ENCODE measurements at places on chromosomes 12 and 14. TPM values are rescaled to one million over a fixed set of nuclear protein-coding genes. Genes with fewer than 3 reads are reported as not detected.

DNA sequence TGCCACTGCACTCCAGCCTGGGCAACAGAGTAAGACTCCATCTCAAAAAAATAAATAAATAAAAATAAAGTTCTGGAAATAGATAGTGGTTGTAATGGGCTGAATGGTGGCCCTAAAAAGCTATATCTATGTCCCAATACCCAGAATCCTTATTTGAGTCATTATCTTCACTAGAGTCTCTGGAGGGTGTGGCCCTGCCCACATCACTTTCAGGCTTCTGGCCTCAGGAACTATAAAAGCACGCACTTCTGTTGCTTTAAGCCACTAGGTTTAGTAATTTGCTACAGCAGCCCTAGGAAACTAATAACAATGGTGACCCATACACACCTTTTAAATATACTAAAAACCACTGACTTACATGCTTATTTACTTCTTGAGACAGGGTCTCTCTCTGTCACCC is 49.9 kb downstream of the MAP3K9 start:
- DNase-seq, result no peak

GRCh38 chr12:47356129-47356700 is 276.5 kb upstream of the AMIGO2 start:
- peak; percentile 87 for DNase-seq

DNA sequence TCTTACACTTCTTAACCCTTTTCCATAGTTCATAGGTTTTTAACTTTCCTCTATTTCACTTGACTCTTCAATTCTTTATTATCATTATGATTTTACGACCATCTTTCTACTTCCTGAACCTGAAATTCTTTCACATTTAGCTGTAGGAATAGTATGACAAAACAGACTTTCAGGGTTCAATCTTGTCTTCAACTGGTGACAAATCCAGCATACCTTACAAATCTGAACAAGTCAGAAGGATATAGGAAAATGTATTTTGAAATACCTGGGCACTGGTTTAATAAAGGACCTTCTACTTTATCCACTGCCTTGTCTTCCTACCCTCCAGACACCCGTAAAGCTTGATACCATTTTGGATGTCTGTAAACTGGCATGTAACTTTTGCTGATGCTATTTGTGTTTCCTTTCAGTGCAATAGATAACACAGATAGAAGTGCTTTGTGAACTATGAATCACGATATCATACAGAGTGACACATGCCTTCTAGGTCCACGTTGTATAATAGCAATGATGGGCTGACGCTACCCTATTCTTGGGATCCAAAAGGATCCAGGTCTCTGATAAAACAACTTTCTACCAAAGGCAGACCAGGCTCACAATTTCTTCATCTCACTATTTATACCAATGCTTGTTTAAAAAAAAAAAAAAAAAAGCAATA is 77.4 kb upstream of the SAV1 start:
- no peak for DNase-seq

DNA sequence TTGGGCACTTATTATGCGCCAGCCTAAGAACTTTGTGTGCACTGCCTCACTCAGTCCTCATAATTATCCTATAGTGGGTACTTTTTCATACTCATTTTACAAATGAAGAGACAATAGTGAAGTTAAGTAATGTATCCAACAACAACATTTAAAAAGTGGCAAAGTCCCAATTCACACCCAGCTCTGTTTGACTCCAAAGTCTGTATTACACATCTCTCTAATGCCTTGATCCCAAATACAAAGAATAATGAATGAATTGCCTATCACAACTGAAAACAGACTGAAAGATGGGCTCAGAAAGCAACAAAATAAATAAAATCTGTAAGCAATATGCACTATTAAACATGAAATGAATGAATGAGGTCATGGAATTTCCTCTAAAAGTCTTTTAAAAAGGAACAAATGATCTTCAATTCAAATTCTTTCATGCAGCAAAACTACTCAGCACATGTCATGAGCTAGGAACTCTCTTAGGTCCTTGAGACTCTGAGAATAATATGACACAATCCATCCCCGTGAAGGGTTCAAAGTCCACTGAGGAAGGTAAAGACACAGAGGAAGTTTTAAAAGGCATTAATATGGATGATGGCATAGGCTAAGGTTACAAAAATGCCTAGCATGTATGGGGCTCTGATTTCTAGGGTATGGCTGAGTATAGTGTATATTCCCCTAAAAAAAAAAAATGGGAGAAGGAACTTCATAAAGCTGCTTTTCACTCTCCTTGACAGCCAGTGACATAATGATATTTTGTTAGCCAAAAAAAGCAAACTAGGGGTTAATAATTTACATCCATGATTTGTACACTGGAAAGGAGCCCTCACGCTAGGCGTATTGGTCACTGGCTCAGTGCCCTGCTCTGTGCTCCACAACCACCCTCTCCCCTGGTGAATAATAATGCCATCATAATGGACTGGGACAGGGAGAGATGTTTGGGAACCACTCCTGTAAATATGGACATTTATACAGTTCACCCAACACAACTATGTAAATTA is 103.4 kb downstream of the SLC2A13 start:
- DNase-seq, result no peak

DNA sequence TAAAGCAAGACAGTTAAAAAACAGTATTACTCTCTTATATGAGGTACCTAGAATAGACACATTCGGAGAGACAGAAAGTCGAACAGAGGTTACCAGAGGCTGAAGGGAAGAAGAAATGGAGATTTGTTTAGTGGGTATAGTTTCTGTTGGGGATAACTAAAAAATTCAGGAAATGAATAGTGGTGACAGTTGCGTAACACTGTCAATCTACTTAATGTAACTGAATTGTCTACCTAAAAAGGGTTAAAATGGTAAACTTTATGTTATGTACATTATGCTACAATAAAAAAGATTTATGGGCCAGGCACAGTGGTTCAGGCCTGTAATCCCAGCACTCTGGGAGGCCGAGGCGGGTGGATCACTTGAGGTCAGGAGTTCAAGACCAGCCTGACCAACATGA is 30.6 kb upstream of the SLC6A13 start:
- no peak for DNase-seq

GRCh38 chr14:93012951-93013719 is 90.2 kb downstream of the CHGA start:
- DNase-seq, result no peak

DNA sequence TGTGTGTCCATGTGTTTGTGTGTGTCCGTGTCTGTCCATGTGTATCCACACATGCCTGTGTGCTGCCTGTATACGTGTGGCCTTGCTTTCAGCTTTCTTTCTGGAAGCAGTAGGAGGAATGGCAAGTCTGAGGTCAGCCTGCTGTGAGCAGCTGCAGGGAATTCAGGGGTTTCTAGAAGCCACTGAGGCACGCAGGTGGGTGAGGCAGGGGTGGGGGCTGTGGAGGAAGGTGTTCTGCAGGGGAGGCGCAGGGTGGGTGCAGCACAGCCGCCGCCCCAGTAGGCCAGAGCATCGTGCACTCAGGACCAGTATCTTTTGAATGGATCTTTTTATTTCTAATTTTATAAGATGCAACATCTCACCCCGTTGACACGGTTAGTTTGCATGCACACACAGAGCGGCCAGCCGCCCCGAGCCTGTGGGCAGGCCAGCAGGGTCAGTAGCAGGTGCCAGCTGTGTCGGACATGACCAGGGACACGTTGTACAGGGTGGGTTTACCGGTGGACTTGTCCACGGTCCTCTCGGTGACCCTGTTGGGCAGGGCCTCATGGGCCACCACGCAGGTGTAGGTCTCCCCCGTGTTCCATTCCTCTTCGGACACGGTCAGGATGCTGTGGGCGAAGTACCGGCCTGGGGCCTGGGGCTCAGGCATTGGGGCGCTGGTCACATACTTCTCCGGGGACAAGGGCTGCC is 327.7 kb downstream of the TMEM121 start:
- DNase-seq, result no peak

DNA sequence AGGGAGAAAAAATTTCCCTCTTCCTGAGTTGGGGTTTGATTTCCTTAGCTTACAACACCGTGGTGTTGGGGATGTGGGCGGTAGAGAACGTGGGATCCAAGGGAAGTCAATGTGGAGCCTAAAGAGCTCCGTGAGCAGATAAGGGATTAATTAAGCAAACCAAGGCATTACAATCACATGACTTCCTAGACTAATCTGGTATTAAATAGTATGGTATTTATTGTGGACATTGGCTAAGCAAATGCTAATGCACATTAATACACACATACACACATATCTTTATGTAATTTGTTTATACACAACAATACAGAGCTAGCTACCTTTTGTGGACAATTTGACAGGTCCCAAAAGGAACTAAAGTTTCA is 791 bp upstream of the RNF41 start:
- no peak for DNase-seq

- no peak for DNase-seq
Measured at GRCh38 chr14:67071506-67071905, 117.7 kb upstream of the GARIN2 start.

GRCh38 chr12:92769124-92769901 is 66.5 kb downstream of the PLEKHG7 start:
- no peak for DNase-seq

GRCh38 chr12:68276402-68276930 is 23.1 kb upstream of the IL22 start:
- DNase-seq, result no peak

DNA sequence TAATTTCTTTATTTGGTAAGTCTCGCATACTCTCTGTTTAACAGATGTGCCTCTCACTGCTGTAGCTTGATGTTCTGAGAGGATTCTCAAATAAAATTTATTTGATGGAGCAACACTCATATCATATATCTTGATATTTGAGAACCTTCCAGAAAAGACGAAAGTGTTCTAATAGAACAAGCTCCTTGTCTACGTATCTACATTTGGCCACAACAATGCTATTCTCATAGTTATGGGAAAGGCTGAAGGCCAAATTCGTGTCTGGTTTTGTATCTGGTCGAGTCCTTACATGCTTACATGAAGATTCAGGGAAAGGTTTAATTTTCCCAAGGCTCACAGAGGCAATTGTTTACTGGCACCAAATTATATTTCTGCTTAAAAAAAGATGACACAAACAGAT is 186.7 kb upstream of the SLC38A2 start:
- no peak for DNase-seq

- DNase-seq, result no peak
Measured at GRCh38 chr12:65039301-65039700, 81.8 kb downstream of the WIF1 start.

DNA sequence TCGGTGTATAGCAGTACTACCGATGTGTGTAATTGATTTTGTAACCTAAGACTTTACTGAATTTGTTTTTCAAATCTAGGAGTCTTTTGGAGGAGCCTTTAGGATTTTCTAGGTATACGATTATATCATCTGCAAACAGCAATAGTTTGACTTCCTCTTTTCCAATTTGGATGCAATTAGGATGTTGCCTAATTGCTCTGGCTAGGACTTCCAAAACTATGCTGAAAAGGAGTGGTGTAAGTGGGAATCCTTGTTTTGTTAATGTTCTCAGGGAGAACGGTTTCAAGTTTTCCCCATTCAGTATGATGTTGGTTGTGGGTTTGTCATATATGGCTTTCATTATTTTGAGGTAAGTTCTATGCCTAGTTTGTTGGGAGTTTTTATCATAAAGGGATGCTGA is 171.6 kb upstream of the PDE3A start:
- no peak for DNase-seq

DNA sequence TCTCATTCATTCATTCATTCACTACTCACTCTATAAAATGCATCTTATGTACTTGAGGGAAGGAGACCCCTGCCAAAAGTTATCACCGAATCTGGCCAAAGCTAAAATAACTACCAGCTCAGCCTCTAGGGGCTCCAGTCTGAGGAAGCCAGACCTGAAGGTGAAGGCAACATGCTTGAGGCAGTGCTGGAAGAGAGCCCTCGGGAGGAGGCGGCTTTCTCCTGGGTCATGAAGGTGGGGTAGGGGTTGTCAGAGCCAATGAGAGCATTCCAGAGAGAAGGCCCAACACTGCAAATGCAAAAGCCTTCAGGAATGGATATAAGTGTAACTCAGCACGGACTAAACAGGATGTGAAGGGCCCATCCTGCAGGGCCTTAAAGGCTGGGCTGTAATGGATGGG is 62.4 kb downstream of the GSC start:
- DNase-seq, result no peak

- no peak for DNase-seq
Measured at GRCh38 chr12:34396861-34397590, 374.7 kb downstream of the ALG10 start.

- no peak for DNase-seq
Measured at GRCh38 chr14:22978981-22979671, 3.2 kb downstream of the AJUBA start.

DNA sequence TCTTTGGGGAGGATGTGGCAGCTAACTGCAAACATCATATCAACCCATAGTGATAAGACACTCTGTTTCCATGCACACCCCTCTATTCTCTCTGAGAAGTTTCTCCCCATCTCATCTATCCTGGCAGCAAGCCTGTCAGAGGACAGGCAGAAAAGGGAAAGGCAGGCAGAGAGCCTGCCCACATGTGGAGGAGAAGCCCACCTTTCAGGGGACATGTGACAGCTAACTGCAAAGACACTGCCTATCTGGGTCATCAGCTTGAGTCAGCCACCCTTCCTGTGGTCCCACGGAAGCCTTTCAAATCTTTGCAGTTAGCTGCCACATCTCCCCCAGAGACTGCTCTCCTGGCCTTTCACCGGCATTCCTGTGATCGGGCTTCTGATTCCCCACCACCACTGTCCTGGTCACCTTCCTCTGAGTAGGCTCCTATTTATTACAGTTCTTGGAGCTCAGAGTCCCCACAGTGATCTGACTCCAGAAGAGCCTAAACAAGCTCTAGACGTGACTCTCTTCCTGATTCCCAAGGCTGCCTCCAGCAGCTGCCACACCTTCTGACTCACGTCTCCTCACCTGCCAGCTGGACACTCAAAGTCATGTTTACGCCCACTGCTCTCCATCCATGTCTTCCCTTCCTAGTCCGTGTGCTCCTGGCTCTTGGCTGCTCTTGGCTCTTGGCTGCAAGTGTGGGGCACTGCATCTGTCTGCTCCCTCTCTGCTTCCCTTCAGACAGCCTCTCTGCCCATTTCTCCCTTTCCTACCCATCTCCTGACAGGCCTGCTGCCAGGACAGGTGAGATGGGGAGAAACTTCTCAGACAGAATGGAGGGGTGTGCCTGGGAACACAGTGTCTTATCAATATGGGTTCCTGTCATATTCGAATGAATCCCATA is 7.5 kb upstream of the KRT1 start:
- DNase-seq, result no peak

- no peak for DNase-seq
Measured at GRCh38 chr12:93484315-93484981, 17.1 kb downstream of the MRPL42 start.

GRCh38 chr12:75908961-75909605 is 122.5 kb downstream of the PHLDA1 start:
- no peak for DNase-seq

DNA sequence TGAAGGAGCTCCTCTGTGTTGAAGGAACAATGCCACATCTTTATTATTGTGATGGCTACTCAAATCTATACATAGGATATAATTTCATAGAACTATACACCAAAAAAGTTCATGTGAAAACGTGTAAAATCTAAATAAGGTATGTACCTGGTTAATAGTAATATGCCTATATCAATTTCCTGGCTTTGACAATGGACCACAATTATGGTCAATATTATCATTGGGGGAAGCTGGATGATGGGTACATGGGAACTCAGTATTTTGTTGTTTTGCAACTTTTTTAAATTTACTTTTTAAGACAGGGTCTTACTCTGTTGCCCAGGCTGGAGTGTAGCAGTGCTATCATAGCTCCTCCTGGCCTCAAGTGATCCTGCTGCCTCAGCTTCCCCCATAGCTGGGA is 270.7 kb downstream of the TMEM132C start:
- DNase-seq, result no peak

ANO2 gene
- not detected for polyA plus RNA-seq

DBX2 gene
- polyA plus RNA-seq, result not detected

TAS2R50 gene
- not detected for polyA plus RNA-seq

IKBIP gene
- polyA plus RNA-seq, result 12.1 TPM

BIN2 gene
- 140 TPM for polyA plus RNA-seq

IFNG-AS1 gene
- 22.1 TPM for polyA plus RNA-seq

BEGAIN gene
- 0.55 TPM for polyA plus RNA-seq

KRT3 gene
- polyA plus RNA-seq, result not detected

ZC2HC1C gene
- polyA plus RNA-seq, result 0.48 TPM

Data from naive B cell (primary cell).